ENCODE measurements at places on chromosomes 4 and X.

- DNase-seq: peak; percentile 28
Measured at GRCh38 chr4:102627831-102628523, 126.8 kb downstream of the NFKB1 start.

DNA sequence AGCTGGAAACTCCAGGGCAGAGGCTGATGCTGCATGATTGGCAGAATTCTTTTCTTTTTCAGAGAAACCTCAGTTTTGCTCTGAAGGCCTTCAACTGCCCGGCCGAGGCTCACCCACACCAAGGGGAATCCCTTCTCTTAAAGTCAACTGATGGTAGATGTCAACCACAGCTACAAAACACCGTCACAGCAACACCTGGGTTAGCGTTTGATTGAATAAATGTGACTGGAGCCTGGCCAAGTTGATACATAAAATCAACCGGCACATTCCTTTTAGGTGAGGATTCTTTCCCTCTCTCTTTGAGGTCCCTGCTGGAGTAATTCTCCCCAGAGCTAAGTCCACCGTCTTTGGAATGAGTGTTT, 15.2 kb upstream of the KIAA0232 start:
- DNase-seq: no peak

GRCh38 chr4:52110171-52110570, 59.1 kb downstream of the SPATA18 start:
- peak; percentile 11 for DNase-seq

DNA sequence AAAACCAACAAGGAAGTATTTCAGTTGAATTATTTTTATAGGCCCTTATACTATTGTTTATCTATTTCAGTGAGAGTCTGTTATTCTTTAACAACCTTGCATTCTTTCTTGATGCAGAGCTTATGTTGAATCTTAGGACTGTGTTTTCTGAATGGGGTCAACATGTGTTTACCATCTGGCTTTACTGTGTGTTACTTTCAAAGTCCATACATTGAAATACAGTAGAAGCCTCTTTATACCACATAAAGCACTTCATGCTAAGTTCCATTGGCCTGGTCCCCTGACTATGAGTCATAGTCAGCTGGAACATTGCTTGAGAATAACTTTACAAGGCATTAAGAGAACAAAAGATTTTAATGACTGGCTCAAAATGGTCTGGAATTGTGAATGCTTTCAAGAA, 152.6 kb downstream of the GASK1B start:
- DNase-seq: peak; percentile 96

GRCh38 chrX:5852941-5853340, 375.7 kb downstream of the NLGN4X start:
- DNase-seq: no peak

DNA sequence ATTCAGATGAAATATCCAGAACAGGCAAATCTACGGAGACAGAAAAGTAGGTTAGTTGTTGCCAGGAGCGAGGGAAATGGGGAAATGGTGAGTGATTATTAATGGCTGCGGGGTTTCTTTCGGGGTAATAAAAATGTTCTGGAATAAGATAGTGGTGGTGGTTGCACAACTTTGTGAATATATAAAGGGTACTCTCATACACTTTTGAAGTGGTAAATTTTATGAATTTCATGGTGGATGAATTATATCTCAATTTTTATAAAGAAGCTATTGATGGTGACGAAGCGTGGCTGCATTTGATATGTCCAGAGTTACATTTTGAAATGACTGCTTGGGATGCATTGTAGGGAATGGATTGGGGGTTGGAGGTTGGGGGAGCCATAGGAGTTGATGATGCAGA, 16.3 kb downstream of the FAM47E start:
- no peak for DNase-seq

DNA sequence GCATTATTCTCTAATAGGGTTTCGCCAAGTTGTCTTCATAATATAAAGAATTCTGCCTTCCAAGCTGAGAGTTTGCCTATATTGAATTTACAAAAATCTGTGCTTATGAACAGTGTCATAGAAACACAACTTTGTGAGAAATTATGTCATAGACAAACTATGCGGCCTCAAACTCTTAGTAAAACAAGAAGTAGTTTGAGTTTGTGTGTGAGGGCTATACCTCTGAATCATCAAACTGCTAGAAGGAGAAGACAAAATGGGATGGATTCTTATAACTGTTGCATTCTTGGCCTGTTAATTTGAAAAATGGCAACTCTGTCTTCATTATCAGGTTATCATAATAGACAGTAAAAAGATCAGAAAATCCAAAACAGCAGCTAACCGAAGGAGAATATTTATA, 46.1 kb upstream of the NAP1L5 start:
- DNase-seq: peak; percentile 92

DNA sequence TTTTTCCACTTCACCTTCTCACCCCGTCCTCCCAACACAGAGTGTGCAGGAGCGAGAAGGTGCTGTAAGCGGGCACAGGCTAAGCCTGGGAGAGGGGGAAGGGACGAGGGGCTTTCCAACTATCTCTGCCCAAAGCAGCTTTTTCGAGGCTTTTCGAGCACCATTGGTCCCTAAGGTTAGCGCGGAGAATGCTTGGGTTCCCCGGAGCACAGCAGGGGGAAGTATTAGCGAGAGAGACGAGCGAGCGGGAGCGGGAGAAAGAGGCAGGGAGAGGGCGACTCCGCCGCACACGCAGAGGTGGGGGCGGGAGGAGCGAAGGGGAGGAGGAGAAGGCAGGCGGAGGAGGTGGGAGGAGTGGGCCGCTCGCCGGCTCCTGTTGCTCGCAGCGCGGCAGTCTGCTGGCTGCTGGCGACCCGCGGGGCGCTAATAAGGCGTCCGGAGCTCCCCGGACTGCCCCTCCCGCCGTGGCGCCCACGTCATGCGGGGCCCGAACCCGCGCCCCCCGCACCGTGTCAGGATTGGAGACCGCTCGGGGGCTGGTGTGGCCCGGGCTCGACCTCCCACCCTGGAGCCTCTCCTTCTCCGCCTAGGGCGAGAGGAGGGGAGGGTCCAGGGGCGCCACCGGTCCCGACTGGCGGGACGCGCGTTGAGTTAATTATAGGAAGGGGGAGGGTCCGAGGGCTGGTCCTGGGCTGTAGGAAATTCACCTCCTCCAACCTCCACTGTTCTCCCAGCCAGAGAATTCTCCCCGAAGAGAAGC, at the start of gene ADAMTS3:
Gene ADAMTS3 (minus strand): TSS at position 263 of the 760 bp plus-strand sequence. CDS start 459 bp downstream, outside the sequence.
- DNase-seq: peak; percentile 74

DNA sequence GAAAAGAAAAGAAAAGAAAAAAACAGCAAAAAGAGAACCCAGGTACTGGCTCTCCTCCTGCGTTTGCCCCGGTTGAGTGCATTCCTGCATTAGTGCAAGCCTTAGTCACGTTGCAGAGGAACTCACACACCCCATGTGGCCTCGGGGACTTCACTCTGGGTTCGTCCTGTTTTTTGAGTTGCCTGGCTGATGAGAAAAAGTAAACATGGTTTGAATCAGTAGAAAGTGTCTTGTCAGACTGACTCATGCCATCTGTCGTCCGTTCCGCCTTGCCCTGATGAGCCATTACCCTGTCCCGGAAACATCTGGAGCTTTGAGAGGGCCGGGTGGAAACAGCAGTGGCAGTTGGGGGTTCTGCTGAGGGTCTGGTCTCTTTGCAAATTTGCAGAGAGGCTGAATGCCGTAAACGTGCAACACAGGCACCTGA, 16.3 kb downstream of the CD99 start:
- DNase-seq: peak; percentile 88

GRCh38 chr4:17614416-17615299, at the start of gene MED28:
TSS of gene MED28 (plus strand) at chr4:17614641. CDS start at chr4:17614655, 14 bp downstream.
- DNase-seq: peak; percentile 98

- DNase-seq: peak; percentile 96
Measured at GRCh38 chr4:158051401-158052235, 121.2 kb downstream of the GASK1B start.

DNA sequence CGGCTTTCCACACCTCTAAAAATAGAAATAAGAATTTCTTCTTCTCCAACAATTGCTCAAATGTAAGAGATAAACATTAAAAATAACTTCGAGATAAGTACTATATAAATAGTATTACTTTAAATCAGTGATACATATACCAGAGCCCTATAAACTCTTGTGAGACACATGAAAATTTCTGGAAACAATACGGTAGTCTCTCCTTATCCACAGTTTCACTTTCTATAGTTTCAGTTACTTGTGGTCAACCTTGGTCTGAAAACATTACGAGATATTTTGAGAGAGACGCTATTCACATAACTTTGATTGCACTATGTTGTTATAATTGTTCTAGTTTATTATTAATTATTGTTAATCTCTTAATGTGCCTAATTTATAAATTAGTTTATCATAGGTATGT, 101.5 kb upstream of the CXXC4 start:
- no peak for DNase-seq

- DNase-seq: no peak
Measured at GRCh38 chr4:88605736-88606135, 13.5 kb downstream of the HERC3 start.

DNA sequence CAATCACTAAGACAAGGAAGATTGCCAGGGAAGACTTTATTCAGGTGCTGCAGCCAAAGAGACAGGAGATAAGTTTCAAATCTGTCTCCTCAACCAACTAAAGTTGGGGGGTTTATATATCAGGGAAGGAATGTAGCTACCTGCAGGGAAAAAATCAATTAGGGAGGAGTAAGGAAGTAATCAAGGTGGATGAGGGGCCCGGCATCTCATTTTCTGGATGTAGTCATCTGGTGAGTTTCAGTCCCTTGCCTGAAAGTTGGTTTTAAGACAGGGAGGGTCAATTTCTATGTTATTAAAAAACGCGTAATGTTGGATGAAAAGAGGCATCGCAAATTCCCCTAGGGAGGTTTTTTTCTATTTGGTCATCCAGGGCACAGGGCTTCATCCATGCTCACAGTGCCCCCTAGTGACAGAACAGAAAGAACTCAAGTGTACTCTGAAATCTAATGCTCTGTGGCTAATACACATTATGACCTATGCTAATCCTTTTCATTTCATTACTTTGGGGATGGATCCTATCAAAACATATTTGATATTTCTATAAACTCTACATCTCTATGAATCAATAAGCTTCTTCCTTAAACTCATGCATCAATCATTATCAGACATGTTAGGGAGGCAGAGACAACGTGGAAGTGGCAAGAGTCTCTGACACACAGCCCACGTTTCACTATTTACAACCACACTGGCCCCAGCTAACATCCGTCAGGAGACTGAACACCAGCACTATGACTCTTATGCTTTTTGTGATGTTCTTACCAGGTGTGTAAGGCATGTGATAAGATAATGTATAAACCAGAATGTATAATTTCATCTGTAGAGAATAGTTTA, 1577.0 kb upstream of the TENM3 start:
- peak; percentile 72 for DNase-seq

DNA sequence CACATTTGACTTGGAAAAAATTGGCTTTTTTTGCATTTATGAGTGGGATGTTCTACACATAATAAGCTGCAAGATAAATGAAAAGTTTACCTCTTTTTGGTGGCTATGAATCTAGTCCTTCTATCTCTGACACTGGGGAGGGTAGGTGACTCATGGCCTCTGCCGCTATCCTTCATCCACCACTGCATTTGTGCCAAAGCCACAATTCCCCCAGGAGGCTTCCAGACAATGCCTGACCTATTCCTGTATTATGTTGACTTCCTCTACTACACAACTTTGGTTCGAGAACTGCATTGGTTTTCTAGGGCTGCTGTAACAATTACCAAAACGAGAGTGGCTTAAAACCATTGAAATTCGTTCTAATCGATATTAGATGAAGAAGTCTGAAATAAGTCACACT, 245.6 kb downstream of the TRAM1L1 start:
- DNase-seq: no peak

DNA sequence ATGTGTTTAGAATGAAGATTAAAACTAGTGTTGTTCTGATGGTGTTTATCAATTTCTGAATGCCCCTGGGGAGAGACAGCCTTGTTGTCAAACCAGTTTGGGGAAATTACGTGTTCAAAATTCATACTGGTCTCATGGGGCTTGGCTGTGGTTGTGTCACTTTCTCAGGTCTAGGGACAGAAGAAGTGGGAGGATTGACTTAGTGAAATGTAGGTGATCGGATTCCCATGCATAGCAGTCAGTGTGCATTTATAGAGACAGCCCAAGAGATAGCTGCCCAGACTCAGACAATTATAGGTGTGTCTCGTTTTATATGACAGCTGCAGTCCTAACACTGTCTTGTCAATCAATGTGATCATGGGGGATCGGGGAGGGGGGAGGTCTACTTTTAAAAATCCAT, 94.4 kb upstream of the CLCN4 start:
- DNase-seq: no peak

DNA sequence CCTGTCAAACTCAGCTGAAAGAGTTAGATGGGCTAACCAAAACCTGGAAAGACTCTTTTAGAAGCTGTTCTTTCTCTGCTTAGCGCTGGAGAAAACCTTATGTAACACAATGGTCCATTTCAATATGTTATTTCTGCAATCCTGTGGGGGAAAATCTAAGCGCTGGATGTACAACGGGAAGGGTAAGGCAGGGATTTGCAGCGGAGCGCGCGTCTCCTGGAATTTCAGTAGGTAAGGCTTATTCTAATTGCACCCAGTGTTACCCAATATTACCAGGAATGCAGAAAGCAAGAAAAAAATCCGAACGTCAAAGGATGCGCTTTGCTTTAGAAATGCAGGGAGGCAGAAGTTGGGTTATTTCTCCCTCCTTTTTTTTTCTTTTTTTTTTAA, 2.0 kb downstream of the HS3ST1 start:
- DNase-seq: no peak

DNA sequence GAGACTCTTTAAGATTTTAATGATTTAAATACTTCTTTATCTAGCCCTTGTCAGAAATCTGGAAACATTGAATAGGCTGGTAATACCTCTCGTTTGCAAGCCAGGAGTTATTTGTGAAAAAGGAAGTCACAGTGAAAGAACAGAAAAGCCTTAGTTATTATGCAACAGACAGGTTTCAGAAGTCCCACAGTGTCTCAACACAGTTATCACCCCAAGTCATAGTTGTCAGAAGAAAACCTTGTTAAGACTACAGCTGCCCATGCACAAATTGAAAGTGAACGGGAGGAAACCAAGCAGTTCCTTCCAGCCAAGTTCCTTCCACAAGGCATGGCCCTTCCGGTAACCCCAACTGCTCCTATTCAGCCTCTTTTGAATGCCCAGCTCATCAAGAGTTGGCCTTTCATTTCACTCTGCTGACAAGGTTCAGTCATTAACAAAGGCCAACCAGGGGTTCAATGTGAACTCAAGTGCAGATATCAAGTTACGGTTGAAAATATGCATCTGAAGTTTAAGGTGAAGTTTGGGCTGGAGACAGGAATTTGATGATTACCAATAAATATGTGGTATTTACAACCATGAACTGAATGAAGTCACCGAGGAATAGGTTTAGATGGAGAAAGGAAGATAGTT, 15.6 kb downstream of the ALPK1 start:
- DNase-seq: no peak

GRCh38 chr4:165493359-165493758, 114.6 kb downstream of the CPE start:
- DNase-seq: peak; percentile 82

GRCh38 chr4:40621229-40621591, 8.5 kb downstream of the RBM47 start:
- peak; percentile 11 for DNase-seq

DNA sequence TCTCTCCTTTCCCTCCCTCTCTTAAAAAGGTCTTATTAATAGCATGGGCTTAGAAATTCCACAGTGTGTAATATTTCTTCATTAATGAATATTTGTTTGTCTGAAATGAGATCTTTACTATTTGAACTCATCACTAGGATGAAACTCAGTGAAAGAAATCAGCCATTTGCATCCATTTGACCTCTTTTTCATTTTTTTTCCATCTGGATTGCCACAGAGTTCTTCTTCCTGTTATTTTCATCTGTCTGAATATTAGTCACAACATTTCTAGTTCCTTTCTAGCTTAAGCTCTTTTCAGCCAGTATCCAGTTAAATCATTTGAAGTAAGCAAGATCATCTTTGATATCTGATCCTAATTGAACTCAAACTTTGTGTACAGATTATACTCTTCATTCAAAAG, 69.2 kb upstream of the PLS3 start:
- DNase-seq: peak; percentile 31
